Transverse colon (tissue), 4 donors: ENCODE measurements at places on chromosomes 1 and 21.

DNA sequence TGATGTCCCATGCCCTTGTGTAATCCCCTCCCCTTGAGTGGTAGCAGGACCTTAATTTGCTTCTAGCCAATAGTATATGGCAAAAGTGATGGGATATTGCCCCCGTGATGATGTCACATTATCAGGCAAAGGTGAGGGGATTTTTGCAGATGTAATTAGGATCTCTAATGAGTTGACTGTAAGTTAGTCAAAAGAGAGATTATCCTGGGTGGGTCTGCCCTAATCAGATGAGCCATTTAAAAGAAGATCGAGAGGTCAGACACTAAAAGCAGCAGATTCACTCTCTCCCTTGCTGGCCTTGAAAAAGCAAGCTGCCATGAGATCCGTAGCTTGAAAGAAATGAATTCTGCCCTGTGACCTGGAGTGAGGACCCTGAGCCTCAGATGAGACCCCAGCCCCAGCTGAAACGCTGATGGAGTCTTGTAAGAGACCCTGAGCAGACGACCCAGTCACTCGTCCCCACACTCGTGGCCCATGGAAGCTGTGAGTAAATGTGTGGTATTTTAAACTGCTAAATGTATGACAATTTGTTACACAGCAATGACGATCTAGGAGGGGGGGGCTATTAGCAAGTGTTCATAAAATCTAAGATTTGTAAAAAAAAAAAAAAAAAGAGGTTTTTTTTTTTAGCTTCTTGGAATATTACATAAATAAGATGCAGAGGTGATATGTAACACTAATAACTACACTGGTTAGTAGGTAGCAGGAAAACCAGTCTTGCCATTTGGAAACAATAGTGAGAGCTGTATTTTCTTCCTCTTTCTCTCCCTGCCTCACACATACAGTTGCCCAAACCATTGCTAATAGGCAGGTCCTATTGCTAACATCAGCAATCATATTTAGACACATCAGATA is 50.3 kb upstream of the TARBP1 start:
- H3K4me3 ChIP-seq = no peak overlapping the region
- no peak for DNase-seq
- H3K27me3 ChIP-seq = no peaks in the 10 kb centered on the region
- H3K27ac ChIP-seq = peak overlapping the region; percentile 93
- H3K4me1 ChIP-seq = peaks cover 55% of the 10 kb centered on the region

DNA sequence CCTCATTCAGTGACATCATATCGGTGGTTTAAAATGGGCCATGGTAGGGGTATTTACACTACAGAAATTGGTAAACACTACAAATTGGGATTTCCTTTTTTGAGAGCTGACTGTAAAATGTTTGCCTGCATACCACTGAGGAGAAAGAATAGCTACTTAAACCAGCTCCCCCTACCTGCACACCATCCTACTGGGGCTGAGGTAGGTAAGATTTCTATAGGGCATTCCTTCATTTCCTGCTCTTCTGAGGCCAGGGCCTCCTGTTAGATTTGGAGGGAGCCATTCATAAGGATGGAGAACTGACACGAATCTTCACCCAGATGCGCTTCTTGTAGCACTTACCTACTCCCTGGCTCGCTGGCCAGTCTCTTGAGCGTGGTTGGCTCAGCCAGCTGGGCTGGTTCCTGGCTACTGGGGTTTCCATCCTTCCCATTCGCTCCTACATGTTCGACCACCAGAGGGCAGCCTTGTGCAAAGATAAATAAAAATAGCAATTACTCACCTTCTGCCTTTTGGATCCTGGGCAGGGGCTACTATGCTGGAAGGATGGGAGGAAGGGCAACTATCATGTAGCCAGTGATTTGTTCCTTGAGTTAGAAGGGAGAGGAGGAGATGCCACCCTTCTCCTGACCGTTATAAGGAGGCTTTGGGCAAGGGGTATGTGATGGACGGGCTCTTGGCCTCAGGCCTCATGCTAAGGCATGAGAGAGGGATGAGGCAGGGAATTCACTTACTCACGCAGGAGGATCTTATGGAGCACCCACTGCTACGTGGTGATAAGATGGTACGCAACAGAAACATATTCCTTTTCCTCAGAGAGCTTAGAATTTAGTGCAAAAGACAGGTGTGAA is 10.7 kb downstream of the OPTC start:
- H3K4me1 ChIP-seq = peaks cover 25% of the 10 kb centered on the region
- H3K27ac ChIP-seq = peak overlapping the region; percentile 47
- no peaks in the 10 kb centered on the region for H3K27me3 ChIP-seq
- no peaks in the 10 kb centered on the region for H3K36me3 ChIP-seq
- DNase-seq = peak; percentile 85

DNA sequence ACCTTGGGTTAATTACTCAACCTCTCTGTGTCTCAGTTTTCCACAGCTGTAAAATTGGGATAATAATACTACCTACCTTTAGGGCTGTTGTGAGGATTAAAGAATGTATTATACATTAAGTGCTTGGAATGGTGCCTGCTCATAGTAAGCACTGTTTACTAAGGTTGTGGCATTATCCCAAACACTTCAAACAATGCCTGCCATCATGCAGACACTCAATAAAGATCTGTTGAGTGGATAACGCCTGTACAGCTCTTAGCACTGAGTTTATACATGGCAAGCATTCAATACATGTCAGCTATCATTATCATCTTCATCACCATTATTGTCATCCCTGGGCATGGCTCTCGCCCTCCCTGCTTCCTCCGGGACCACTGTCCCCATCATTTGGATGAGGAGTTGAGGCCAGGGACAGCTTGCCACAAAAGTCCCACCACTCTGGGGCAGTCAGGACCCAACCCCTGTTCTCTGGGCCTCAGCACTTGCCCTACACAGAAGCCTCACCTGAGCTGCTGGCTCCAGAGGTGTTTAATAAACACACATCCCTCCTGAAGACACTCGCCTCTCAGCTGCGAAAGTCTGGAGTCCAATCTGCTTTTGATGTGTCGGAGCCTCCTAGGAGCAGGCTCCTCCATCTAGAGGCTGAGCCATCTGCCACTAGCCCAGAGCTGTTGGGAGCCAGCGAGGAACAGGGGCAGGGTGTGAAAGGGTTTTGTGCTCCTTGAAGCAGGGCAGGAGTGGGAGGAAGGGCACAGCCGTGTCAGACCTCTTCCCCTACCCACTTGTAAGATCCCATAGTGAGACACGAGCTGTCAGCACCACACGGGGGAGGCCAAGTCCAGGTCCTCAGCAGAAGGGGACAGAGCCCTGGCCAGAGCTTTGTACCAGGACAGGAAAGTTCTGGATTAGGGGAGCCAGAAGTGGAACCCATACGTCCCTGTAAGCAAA is 80.9 kb upstream of the ZC3H12A start:
- H3K4me3 ChIP-seq = no peak overlapping the region
- no peak overlapping the region for H3K27ac ChIP-seq
- H3K4me1 ChIP-seq = no peaks in the 10 kb centered on the region
- no peak for DNase-seq
- peaks cover 67% of the 10 kb centered on the region for H3K27me3 ChIP-seq

- no peaks in the 10 kb centered on the region for H3K27me3 ChIP-seq
- H3K4me1 ChIP-seq = peaks cover 2% of the 10 kb centered on the region
- no peaks in the 10 kb centered on the region for H3K36me3 ChIP-seq
- H3K4me3 ChIP-seq = no peak overlapping the region
- DNase-seq = no peak
These were observed 48.9 kb upstream of the SLC19A2 start for GRCh38 chr1:169534653-169535052.

GRCh38 chr1:84410328-84411095 is 12.2 kb downstream of the DNASE2B start:
- H3K36me3 ChIP-seq = no peaks in the 10 kb centered on the region
- H3K27me3 ChIP-seq = no peaks in the 10 kb centered on the region
- H3K27ac ChIP-seq = no peak overlapping the region
- no peak for DNase-seq
- H3K4me1 ChIP-seq = peaks cover 9% of the 10 kb centered on the region
